CD4-positive, alpha-beta T cell (primary cell): ENCODE measurements at places on chromosomes 4 and X.

DNA sequence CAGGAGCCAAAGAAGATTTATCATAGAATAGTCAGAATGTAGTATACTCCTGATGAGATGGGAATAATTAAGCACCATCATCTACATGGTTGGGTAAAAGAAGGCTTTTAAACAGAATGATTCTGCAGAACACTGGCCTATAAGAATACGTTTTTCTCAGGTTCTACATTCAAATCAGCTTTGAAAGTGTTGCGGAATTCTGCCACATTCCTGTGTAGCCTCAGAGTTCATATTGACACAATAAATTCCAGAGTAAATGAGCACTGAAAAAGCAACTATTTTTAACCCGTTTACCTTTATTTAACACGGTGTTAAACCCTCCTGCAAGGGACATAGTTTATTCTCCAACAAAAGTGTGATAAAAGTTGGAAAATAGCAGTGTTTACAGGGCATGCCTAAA, 950.2 kb upstream of the SLIT2 start:
- DNase-seq, result no peak

DNA sequence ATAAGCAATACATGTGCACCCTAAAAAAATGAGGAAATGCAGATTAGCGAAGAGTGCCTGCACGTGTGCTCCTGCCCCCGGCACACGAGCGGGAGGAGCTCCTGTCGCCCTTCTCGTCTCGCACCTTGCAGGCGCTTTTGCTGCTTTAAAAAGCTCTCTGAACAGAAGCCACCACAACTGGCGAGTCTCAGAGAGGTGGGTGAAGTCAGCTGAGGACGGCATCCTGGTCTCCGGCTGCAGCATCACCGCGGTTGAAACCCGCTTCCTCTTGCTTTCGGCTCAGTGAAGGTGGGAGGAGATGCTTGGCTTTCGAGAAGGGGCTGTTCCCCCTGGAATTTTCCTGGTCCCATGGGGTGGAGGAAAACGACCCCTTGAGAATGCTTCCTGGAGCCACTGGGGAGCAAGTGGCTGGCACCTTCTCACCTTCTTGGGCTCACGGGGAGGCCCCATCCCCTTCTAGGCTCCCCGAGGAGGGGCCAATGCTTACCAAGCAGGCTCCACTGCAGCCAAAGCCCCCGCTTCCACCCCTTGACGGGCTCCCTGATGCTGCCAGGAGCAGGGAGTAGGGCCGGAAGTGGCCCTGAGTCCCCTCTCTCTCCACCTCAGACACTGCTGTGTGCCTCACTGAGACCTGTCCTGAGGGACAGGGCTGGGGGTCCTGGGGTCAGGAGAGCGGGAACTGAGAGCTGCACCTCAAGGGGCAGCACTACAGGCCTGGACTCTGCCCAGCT, 29.2 kb upstream of the MXD4 start:
- DNase-seq, result peak; percentile 80

DNA sequence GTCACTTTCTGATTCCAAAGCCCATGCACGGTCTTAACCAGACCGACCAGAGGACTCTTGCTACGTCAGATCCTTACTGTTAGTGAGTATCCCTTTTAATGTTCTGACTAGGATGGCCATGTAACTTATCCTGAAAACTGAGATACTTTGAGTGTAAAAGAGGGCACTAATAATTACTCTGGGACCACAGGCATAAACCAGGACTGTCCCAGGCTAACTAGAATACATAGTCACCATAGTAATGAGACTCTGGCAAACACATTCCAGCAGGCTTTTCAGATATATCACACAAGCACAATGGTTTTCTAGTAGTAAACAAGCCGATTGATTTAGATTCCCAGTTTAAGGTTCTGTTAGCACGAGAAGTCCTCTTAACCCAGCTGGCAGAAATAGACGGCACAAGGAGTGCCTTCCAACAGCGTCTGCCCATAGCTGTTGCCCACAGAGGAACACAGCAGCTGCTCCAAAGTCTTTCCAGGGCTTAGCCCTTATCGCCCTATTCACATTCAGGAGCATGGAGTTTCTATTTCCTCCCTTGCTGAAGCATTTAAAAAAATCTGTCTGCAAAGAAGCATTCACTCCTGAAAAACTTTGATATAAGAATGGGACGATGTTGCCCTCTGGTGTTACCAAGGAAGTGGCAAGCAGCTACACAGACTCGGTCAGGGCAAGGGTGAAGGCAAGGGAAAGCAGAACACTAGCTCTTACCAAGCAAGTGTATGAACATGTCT, 92.4 kb downstream of the CXCL13 start:
- no peak for DNase-seq

- DNase-seq, result no peak
These were observed 29.6 kb downstream of the PDK3 start for GRCh38 chrX:24494647-24495075.

DNA sequence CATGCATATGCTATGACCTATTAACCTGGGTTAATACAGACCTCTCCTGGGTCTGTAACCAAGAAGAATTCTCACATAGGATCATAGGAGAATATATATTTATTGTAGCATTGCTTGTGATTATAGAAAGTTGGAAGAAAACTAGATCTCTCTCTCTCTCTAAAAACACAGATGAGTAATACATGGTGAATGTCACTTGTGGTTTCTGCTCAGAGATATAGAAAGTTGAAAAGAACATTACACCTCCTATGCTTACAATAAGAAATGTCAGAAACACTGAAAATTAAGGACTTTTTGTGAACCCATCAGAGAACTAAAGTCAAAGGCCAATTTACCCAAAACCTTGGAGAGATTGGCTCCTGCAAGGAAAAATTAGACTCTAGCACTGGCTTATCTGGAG, 1389.5 kb downstream of the FAM133A start:
- DNase-seq, result no peak

DNA sequence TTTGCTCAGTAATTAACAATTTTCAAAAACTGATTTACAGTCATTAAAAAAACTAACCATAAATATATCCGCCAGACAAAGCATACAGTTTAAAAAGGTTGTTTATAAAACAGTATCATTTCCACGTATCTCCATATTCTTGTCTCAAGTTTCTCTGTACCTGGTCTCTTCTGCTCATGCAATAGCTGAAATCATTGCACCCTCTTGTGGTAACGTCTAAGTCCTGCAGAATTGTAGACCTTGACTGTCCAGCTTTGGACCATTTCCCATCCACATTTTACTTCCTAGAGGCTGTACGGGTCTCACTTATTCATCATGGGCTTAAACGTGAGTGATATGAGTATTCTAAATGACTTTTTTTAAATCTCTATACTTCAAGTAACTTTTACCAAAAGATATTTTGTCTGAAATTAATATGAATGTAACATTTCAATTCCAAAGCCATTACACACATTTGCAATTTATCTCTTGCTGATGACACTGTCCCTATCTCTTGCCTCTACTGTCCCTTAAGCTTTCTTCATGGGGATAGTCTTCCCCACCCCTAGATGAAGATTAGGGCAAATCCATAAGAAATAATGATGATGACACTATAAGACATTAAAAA, 118.5 kb downstream of the BTC start:
- DNase-seq, result no peak

DNA sequence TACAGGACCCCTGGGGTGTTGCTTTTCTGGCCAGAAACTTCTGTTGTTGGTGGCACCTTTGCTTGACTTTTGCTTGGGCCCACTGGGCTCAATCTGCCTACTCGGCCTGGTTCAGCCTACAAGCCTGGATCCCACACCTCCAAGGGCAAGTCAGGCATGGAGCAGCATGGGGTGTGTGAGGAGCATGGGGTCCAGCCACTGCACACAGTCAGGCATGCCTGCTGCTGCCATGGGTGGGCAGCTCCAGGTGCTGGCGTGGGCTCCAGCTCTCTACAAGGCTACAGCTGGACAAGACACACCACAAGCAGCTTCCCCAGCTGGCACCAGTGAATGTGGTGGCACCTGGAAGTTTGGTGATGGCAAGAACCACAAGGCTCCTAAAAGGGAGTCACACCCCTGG, 1683.1 kb upstream of the ADGRL3 start:
- no peak for DNase-seq
